ENCODE measurements at places on chromosomes 5 and 9.
A peak's percentile ranks its signal among the peaks of the same experiment; 100 is the strongest.

DNA sequence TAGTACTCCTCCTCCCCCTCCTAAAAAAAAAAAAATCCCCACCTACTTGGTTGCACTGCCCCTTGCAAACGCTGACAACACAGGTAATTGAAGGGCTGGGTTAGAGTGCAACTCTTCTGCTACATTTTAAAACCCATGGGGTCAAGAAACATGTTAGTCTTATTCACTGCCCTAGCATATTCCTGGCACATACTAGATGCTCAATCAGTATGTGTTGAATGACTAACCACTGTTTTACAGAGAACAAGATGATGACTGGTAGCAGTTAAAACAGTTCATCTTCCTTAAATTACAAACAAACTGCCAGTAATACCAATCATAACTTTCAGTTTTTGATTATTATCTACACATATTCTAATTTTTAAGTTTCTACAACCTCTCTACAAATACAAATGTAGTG lies 124.4 kb downstream of the NFIB start:
- no peak for DNase-seq

- DNase-seq = no peak
Observed at GRCh38 chr5:111691914-111692313, 65.1 kb downstream of the NREP start.

DNA sequence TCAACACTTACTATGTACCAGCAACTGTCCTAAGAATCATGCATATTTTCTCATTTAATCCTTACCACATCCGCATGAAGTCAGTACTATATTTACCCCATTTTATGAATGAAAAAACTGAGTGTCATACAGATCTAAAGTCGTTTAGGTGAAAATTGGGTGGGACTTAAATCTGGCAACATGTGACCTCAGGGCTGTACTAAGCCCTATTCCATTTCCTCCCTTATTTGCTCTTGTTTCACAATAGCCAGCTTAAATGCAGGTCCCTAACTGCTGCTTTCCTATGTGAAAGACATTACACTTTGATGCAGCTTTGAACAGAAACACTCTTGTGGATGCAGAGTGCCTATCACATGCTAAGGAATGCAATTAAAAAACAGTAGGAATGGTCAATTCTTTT lies 2.5 kb upstream of the RAB14 start:
- no peak for DNase-seq

- no peak for DNase-seq
Observed at GRCh38 chr5:43371821-43372220, 40.4 kb downstream of the CCL28 start.

DNA sequence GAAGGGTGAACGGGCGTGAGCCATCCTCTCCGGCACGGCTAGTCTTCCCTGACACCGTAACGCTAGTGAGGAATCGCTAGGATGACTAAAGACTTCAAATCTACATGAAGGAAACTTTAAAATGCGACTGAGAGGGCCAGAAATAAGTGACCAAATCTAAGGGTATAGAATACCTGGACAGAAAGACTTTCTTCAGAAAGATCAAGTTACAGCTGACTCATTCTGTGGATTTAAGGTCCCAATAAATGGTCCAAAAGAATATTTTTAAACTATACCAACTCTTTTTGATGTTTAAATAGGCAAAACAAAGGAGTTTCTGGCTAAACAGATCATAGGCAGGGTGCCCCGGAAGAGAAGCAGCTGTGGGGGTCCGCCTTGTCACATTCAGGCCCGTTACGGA lies 38.9 kb upstream of the CEP72 start:
- no peak for DNase-seq

DNA sequence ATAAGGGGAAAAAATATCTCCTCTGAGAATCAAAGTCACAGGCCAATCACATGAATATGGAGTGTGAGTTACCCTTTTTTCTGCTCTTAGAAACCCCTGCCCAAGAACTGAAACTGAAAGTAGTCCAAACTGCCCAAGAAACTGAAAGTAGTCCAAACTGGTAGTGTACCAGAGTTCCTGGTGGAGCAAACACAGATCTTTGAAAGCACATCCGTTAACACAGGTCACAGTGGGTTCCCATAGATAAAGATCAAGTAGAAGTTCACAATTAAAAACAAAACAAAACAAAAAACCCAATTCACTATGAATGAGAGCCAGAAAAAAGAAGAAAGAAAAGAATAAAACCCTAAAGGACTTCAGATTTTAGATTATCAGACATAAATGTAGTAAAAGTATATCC lies 332.4 kb upstream of the EFNA5 start:
- DNase-seq = no peak

- DNase-seq = no peak
Observed at GRCh38 chr9:129232839-129233591, 55.0 kb upstream of the IER5L start.

DNA sequence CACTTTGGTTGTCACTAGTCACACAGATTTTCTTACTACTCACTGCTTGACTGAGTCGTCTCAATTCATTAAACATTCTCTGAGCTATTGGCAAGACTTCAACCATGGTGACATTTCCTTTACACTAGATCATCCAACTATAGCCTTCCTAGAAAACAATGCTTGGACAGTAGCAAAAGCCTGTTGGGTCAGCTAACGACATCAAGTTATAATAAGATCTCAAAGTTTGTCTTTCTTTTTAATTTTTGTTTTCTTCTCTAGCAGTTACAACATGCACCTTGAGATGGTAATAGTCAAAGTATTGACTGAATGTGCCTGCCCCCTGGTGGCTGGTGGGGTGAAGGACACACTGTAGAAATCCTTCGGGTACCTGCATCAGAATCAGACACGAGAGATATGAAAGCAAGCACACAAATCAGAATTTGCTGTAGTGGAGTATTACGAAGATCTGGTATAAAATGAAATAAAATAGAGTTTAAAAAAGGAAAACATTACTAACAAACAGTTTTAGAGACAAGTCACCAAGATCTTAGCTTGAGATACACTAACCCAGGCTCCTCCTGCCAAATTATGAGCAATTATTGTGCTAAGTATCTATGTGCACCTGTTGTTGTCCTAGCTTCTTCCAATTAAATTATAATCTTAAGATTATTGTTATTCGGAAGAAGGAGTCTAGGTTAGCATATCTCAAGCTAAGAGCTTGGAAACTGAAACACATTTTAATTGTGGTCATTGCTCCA lies 81.2 kb downstream of the ARL15 start:
- no peak for DNase-seq

- DNase-seq = no peak
Observed at GRCh38 chr5:173735691-173736090, 119.2 kb upstream of the BOD1 start.

- no peak for DNase-seq
Observed at GRCh38 chr9:136316896-136317676, 10.3 kb upstream of the GPSM1 start.

GRCh38 chr5:127950707-127951391 lies 132.7 kb upstream of the SLC12A2 start:
- DNase-seq = no peak

DNA sequence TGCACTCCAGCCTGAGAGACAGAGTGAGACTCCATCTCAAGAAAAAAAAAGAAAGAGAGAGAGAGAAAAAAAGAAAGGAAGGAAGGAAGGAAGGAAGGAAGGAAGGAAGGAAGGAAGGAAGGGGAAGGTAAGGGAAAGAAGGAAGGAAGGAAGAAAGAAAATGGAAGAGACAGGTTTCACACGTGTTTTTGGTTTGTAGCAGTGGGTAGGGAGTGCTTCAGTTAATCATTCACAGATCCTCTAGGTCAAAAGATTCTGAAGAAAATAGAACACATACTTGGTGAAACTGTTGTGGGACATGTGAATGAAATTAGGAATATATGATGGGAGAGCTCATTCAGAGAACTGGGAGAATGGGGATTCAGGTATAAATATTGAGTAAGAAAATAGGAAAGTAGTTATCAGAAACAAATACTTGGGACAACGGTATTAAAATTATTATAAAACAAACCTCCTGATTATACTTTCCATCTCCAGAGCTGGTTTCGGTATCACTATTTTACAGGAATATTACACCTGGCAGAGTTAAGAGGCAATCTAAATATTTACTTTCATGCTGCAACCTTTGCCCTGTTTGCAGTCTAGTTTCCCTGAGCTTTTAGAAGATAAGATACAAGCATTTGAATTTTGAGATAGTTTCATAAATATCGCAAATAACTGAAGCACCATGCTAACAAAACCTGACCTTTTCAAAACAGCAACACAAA lies 37.2 kb downstream of the MARVELD2 start:
- DNase-seq = no peak

DNA sequence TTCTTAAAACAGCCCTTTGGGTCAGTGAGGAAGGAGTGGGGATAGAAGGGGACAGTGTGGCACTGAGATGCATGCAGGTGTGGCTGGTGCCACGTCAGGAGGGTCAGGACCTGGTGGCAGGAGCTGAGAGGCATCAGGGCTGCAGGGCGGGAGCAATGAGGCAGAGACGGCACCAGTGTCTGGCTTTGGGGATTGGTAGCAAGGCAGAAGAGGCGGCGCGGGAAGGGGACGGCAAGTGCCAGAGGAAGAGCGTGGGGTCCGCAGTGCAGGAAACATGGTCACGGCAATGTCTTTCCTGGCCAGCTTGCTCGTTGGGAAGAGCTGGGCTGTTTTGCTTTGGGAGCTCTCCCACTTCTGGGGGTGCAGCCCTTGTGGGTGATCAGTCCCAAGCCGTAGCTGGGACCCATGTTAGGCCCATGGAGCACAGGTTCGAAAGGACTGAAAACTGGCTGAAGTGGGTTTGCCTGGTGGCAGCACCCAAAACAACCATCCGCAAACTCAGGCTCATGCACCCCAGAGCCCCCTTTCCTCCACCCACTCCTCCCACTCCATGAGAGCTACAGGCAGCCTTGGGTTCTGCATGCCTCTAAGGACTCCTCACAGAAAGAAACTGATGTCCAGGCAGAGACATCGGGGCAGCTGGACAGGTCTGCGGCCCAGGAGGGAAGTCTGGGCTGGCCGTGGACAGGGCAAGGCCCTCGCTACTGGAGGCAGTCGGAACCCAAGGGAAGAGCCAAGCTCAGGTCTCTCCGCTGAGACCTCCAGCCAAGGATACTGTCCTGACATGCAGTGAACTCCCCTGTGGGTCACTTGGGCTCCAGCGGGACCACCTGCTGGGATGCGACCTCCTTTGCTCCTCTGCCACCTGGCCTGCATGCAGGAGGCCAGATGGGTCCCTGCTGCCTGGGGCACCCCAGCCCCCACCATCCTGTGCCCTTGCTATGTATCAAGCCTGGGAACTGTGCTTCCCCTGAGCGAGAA lies 104.4 kb downstream of the ZNF354C start:
- DNase-seq = no peak

DNA sequence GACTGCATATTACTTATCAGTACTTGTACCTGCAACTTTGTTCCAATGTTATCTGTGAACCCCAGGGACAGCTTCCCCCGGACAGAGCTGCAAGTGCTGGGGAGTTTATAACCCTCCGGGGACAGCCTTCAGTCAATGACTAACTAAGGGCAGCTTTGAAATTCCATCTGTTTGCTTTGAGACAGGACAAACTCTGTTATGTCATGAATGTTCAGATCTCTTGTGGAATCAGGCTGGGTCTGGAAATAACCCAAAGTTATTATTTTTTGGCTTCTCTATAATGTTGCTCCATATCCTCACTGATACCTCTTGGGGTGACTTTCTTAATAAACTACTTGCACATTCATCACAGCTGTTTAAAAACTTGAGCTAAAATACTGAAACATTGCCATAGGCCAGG lies 617.5 kb upstream of the TLE4 start:
- no peak for DNase-seq

- no peak for DNase-seq
Observed at GRCh38 chr5:147216552-147217154, 18.2 kb upstream of the STK32A start.

DNA sequence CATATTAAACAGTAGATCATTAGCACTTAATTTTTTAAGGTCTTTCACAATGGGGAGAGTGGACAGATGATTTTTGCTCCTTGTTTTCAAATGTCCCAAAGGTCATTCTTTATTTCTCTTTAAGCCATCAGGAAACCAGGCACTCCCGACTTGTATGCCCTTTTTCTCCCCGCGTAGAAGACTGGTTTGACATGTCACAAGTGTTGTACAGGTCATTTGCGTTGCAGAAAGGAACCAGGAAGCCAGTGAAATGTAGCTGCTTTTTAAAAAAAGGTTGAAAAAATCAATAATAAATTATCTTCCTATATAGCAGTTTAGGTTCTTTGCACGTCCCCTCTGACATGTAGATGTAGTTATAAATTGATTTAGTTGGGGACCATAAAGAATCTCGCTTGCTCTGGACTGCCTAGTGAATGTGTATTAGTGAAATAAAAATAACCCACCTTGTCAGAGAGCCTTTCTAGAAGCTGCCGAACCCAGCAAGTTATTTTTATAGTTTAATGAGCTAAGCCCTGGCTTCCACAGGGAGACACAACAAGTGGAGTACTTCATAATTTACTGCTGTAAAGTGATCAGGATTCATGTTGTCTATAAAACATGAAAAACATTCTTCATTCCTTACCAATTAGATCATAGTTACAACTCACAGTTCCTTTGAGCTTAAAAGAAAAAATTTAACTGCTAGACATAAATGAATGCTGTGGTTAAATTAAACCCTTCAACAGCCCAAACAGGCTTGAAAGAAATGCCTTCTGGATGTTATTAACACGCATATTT lies 404.6 kb downstream of the CSNK1G3 start:
- peak; percentile 64 for DNase-seq

DNA sequence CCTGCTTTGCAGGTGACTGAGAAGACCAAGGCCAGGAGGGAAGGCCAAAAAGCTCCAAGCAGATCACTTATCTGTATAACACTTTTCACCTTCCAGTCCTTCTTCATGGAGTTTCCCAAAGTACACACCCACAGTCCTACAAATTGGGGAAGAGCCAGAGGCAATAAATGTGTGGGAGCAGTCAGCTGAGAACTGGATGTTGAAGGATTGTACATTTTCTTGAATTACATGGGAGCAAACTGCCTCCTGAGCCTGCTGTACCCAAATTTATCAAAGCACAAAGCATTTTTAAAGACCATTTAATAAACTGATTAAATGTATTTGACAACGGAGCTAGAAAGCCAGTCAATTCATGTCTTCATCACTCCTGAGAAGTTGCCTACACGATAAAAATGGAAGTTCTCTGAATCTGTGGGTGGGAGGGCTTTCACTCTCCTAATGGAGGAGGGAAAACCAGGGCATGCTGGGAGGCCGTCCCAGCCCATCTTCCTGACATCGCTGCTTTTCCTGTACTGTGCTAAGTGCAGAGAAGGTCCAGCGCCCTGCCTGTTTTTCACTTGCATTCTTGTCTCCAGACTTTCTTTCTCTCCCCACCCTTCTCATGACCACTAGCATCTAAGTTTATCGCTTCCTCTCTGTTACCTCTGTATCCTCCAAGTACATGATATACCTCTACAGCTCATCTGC lies 79.0 kb downstream of the KCNIP1 start:
- no peak for DNase-seq

Measured in HFF-Myc (cell line).